ENCODE measurements at places on chromosomes 7 and 10.

- DNase-seq: no peak
Measured at GRCh38 chr7:41994036-41994745, 242.8 kb downstream of the GLI3 start.

- DNase-seq: no peak
Measured at GRCh38 chr7:115672024-115672423, 358.5 kb downstream of the TFEC start.

GRCh38 chr10:8489232-8489631, 434.7 kb downstream of the GATA3 start:
- no peak for DNase-seq

GRCh38 chr10:12589291-12589690, 239.9 kb downstream of the CAMK1D start:
- DNase-seq: no peak

GRCh38 chr10:17144032-17144431, 14.4 kb upstream of the CUBN start:
- no peak for DNase-seq

- no peak for DNase-seq
Measured at GRCh38 chr10:127939786-127940330, 33.0 kb downstream of the PTPRE start.

GRCh38 chr10:79454259-79454658, 8.8 kb upstream of the ZCCHC24 start:
- DNase-seq: no peak

- DNase-seq: peak; percentile 4
Measured at GRCh38 chr7:137081321-137082093, 213.1 kb downstream of the CHRM2 start.

- DNase-seq: peak; percentile 47
Measured at GRCh38 chr7:101507791-101508252, 121.3 kb downstream of the MYL10 start.

GRCh38 chr10:71998119-71998839, 34.1 kb downstream of the CHST3 start:
- no peak for DNase-seq

DNA sequence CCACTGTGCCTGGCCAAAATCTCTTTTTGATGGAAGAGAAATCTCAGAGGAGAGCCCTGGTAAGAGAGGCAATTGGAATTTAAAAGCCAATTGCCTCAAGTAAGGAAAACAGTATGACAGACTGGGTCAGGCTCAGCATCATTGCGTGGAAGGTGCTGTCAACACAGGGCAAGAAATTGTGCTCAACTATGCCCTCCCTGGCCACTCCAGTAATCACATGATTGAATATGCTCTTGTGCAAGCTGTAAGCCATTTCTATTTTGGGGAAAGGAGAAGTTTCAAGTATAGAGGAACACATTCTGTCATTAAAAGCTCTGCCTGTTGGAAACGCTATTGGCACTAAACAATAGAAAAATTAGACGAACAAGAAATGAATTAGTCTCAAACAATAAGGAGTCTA, 1127.7 kb downstream of the REEP3 start:
- no peak for DNase-seq

GRCh38 chr7:105860793-105861192, 15.6 kb downstream of the ATXN7L1 start:
- no peak for DNase-seq

DNA sequence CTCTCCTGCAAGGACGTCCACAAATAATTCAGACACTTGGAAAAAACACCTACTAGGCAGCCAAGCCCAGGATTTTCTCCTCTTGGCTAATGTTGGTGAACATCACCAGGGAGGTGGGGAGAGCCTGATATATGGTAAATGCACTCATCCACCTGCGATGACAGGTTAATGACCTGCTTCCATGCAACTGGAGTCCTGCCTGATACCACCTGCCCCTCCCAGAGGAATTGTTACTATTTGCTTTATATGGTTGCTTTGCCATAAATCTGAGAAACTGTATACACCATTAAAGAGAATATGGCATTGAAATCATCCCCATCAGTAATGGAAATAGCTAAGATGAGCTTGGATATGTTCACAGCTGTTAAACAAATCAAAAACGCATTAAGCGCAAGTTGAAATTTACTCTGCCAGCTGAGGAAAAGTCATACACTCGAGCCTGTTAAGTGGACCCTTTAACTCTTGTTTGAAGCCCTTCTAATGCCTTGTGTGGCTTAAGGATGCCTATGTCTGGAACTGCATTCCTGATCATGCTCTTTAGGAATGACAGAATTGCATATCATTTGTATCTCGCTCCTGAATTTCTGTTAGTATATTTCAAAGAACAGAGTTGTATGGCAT, 208.3 kb downstream of the PRPF18 start:
- DNase-seq: no peak

DNA sequence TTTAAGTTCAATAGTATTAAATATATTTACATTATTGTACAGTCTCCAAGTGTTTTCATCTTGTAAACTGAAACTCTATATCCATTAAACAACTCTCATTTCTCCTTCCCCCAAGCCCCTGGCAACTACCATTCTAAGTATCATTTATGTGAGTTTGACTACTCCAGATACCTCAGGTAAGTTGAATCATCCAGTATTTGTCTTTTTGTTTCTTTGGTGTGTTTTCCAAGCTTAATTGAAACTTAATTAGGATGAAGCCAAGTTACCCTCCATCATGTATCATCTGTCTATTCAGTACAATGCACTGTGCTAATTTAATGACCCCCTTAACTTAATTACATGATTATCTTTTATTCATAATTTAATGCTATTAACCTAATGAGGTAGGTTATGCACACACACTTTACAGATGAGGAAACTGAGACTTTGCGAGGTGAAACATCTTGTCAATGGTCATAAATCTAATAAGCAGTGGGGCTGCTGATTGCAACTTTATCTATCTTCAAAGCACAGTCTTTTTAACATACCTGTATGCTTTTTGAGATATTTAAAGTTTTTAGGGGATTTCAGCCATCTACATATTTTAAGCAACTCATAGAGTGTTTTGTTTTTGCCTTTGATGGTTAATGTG, 663 bp downstream of the MACC1 start:
- DNase-seq: peak; percentile 52

- peak; percentile 66 for DNase-seq
Measured at GRCh38 chr7:127021019-127021738, 231.6 kb downstream of the GRM8 start.

GRCh38 chr10:105585171-105585570, 944.1 kb downstream of the SORCS3 start:
- no peak for DNase-seq

DNA sequence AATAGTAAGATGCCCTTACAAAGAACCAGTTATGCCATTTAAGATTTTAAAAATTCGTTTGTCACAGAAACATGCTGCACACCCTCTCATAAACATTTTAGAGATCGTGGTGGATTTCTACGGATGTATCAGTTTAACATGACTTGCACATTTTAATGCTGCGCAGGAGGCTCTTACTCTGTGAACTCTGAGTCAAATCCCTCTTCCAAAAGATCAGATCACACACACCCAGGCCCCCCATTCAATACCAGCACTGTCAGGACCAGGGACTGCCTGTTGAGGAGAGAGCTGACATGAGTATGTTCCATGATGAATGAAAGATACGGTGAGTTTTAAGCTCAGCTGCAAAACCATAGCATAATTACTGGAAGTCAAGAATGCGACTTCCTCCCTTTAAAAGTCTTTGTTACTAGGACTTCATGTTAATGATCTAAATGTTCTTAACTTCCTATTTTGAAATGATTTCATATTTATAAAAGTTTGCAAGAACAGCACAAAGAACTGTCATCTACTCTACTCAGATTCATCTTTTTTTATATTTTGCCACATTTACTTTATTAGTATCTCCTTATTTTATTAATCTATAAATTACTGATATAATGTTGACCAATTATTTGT, 500.2 kb downstream of the GLRX3 start:
- no peak for DNase-seq

DNA sequence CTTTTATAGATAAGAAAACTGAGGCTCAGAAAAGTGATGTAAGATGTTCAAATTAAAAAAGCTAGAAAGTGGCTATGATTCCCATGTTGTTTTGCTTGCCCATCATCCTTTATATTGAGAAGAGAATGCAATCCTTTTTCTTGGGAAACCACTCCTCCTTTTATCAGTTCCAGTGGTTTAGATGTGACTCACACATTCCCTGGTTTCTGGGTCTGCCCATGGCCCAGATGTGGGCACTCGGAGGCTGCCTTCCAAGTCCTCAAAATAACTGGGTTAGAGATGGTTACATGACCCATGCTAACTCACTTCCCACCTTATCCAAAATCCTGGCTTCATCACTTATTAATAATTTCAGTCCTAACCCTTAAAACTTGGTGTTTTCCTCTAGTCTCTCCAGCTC, 550.0 kb downstream of the MDFIC start:
- no peak for DNase-seq

DNA sequence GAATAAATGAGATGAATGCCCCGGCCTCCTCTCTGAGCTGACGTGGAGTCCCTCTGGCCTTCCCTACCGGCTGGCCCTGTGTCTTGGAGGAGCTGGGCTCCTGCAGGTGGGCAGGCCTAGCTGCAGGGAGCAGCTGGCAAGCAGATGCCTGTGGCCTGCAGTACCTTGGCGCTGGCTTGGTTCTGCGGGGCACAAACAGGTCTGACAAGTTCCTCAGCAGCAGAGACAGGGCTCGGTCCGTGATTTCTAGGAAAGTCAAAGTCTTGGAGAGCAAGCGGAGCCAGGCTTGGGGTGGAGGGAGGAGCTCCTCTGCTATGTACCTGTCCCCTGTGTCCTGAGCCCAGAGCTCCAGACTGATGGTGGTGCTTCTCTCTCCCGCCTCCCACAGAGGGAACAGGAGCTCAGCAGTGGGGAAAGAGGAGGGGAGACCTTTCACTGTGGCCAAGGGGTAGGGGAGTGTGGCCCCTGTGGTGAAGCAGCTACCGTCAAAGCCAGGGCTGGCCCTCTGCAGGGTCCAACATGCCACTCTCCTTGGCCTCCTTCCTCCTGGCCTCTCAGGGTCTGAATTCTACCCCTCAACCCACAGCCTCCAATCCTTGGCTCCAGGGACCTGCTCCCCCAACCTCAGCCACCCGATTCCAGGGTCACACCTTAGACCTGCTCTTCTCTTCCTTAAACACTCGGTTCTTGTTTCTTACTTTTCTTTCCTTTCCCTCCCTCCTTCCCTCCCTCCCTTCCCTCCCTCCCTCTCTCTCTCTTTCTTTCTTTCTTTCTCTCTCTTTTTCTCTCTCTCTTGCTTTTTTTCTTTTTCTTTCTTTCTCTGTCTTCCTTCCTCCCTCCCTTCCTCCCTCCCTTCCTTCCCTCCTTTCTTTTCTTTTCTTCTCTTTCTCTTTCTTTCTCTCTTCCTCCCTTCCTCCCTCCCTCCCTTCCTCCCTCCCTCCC, 20.1 kb downstream of the MYL10 start:
- DNase-seq: peak; percentile 57

DNA sequence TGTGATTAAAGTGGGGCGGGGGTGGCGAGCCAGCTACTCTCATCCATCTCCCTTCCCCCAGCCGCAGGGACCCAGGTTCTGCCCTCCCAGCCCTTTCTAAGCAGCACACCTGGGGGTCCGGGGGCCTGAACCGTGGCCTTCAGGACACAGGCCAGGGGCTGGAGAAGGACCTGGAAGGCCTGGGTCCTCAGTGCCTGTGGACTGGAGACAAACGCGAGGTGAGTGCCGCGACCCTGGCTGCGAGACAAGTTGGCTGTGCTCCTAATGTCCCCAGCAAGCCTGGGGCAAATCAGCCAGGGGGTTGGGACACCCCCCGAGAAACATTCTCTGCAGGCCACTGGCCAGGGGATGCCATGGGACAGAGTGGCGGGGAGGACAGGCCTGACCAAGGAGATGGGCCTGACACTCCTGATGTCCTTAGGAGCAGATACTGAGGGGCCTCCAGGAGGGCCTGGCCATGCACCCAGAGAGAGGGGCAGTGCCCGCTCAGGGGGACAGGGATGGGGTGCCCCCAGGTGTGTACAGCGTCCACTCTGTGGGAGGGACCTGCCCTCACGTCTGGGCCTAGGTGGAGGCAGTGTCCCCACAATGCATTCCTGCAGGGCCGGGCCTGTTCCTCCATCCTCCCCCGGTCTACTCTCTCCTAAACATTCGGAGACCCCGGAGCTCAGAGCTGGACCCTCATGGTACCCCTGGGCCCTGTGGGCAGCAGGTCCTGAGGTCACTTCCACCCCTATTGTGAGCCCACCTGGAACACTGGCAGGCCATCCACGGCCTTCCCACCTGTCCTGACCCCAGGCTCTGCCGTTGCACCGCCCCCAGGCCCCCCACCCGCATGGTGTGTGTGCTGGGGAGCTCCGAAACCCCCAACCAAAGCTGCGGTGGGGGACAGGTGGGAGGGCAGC, 13.1 kb downstream of the BRAT1 start:
- DNase-seq: no peak

GRCh38 chr7:31924251-31924650, 146.0 kb downstream of the PDE1C start:
- no peak for DNase-seq

Data from large intestine (tissue), 12 donors.